Stimulated activated CD4-positive, alpha-beta T cell treated with anti-CD3 and anti-CD28 coated beads, Interleukin-15, amount 100 ng/mL, for 48 hours (primary cell): ENCODE measurements at places on chromosomes 3 and 15.

- no peak for DNase-seq
Measured at GRCh38 chr15:29880341-29880740, 58.1 kb upstream of the TJP1 start.

DNA sequence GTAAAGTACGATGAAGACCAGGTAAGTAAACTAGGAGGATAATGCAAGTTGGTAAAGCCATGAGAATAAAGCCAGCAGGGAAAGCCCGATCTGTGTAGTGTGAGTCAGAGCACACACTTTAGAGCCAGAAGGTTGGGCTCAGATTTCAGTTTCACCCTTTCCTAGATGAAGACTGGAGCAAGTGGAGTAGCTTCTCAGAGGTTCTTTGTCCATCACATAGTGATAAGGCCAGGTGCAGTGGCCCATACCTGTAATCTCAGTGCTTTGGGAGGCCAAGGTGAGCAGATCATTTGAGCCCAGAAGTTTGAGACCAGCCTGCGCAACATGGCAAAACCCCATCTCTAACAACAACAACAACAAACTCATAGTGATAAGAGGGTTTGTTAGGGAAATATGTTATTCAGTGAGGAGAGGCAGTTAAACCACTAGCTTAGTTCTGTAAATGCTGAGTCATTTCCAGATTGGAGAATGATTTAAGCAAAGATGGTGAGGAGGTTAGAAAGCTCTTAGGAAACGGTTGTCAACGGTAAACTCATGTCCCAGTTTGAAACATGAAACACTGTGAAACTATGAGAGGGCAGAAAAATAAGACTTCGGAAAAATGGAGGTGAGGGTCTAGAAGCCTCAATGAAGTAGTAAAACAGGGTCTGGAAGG is 39.0 kb downstream of the IL12A start:
- DNase-seq: no peak

GRCh38 chr3:139794469-139795265 is 116.9 kb upstream of the NMNAT3 start:
- DNase-seq: no peak

DNA sequence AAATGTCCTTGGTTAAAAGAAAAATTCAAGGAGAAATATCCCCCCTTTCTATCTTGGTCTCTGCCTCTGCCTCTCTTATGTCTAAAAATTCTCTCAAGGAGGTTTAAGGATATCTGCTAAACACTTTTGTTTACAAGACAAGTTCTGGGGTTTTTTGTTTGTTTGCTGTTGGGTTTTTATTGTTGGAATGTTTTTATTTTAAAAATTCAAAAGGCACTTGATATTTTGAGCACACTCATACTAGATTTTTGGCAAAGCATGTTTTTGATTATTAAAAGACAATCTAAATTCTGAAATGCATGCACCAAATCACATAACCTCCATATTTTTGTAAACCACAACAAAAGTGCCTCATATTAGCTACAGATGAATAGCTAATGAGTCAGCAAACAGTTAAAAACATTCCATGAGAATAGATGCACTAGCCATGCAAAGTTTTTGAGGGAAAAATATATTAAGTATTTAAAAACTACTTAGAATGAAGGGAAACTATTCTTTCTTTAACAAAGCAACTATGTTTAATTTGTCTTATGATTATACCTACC is 84.6 kb downstream of the ZBTB20 start:
- no peak for DNase-seq

DNA sequence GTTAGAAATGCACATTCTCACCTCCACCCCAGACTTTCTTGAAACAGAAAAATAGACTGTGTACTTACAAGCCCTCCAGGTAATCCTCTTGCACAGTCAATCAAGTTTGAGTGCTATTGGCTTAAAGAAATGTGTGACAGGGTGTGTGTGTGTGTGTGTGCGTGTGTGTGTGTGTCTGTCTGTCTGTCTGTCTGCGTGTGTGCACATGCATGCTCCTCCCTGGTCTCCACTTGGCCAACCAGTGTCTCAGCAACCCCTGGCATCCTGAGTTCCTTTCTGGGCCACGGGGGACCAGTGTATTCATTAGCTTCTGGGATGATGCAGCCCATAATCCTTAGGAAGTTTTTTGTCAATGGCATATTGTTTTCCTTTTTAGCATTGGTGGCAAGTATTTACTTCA is 128.8 kb upstream of the IL12A start:
- no peak for DNase-seq

DNA sequence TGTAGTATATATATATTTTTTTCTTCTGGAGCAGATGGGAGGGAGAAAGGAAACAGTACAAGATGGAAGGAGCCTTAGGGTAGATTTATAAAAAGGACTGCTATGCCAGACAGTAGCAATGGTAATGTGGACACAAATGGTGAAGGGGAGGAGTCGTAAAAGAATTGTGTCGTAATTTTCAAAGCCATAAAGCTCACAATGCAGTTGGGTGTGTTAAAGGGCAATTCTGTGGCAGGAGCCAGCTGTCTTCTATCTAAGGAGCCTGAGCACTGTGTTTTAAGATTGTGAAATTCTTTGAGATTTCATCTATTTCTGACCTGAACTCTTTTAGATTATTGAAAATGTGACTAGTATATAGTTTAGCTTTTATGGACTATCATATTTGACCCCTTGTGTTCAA is 58.9 kb downstream of the CNOT10 start:
- no peak for DNase-seq

- DNase-seq: no peak
Measured at GRCh38 chr3:52453496-52454249, at the start of gene TNNC1. Gene TNNC1 (minus strand): TSS chr3:52454041. CDS start chr3:52454015, 26 bp downstream.

DNA sequence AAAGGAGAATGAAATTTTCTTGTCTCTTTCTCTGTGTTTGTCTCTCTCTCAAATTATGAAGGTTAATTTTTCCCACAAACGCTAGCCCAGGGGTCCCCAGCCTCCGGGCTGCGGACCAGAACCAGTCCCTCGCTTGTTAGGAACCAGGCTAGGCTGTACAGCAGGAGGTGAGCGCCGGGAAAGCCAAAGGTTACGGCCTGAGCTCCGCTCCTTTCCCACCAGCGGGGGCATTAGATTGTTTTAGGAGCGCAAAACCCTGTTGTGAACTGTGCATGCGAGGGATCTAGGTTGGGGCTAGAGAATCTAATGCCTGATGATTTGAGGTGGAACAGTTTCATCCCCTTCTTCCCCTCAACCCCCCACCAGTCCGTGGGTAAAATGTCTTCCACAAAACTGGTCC is 74.7 kb upstream of the ZNF385D start:
- DNase-seq: no peak

DNA sequence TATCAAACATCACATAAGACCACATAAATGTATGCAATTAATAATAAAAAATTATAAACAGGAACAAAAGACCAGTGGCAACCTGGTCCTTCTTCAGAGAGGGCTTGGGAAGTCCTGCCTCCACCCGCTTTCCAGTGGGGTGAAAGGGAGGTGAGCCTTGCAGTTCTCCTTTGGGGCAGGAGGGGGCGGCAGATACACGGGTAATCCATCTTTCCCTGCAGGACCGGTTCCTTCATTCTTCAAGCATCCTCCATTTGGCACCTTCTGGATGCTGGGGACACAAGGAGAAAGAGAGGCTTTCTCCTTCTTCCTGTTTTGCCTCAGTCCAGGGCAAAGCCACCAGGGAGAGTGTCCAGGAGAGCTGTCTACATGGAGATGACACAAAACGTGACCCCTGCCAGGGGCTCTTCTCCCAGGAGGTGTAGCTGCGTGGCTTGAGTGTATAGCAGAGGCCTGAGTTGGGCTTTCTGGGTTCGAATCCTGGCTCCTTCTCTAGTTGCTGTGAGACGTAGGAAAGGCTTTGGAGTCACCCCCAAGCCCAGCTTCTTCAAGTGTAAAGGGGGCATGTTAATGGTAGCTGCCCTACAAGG is 23.2 kb downstream of the RPLP1 start:
- peak; percentile 67 for DNase-seq

GRCh38 chr15:48657950-48658591 is 12.6 kb upstream of the FBN1 start:
- no peak for DNase-seq

DNA sequence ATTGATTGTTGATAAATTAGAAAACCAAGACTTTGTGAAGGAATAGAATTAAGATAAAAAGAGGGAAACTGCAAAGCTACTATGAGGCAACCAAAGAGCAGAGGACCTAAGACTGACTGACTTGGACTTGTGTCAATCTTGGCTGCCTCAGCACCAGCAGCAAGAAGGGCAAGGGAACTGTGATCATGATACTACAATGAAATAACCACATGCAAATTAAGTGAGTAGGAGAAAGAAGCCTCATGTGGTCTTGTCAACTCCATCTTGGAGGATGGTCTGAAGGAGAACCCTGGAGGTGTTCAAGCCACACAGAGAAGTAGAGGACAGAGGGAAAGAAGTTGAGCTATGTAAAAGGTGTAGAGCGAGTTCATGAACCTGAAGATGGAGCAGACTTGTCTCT is 47.3 kb upstream of the THRB start:
- DNase-seq: no peak

DNA sequence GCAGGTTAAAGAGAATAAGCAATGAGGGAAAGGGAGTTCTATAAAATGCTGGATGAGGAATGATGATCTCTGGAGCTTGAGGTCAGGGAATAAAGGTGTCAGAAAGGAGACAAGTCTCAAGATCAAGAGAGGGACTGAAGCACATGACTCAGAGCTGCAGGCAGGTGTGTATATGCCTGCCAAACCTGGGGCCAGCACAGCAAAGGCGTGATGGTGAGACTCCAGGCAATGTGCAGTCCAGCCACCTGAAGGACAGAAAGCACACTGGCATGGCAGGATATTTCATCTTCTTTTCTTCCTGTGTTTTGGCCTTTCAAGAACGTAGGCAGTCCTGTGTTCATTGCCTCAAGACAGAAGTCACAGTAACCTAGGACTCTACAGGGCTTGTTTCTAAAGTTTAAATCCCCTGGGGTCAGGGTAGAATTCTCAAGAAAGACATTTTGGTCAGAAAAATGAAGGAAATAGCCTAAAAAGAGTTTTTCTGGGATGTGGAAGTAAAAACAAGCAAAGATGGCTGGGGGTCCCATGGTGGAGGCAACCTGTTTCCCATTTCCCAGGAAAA is 55.5 kb upstream of the TOPAZ1 start:
- no peak for DNase-seq

GRCh38 chr3:100708644-100708988 is 678 bp upstream of the TFG start:
- DNase-seq: no peak

- DNase-seq: peak; percentile 4
Measured at GRCh38 chr3:156448300-156448699, 106.6 kb downstream of the SSR3 start.

DNA sequence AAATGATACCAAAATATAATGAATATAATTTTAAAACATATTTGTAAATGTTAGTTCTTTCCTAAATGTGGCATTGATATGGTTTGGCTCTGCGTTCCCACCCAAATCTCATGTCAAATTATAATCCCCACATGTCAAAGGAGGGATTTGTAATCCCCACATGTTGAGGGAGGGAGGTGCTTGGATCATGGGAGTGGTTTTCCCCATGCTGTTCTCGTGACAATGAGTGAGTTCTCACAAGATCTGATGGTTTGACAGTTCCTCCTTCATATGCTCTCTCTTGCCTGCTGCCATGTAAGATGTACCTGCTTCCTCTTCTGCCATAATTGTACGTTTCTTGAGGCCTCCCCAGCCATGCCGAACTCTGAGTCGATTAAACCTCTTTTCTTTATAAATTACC is 12.0 kb downstream of the CGGBP1 start:
- no peak for DNase-seq

DNA sequence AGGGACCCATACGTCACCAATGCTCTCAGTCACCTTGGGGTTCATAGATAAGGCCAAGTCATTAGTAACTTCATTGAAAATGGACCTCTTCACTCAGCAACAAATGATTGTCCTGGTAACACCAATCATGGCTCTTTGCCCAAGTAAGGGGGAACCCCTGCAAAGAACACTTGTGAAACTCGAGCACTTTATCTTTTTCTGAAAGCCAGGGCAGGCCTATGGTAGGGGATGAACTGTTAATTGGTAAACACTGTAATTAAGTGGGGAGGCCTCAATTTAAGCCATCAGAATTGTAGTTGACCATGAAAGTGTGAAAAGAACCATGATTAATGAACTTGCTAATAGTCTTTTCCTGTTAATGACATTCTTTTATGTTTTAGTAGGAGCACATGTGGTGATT is 73.3 kb downstream of the ABHD5 start:
- no peak for DNase-seq

DNA sequence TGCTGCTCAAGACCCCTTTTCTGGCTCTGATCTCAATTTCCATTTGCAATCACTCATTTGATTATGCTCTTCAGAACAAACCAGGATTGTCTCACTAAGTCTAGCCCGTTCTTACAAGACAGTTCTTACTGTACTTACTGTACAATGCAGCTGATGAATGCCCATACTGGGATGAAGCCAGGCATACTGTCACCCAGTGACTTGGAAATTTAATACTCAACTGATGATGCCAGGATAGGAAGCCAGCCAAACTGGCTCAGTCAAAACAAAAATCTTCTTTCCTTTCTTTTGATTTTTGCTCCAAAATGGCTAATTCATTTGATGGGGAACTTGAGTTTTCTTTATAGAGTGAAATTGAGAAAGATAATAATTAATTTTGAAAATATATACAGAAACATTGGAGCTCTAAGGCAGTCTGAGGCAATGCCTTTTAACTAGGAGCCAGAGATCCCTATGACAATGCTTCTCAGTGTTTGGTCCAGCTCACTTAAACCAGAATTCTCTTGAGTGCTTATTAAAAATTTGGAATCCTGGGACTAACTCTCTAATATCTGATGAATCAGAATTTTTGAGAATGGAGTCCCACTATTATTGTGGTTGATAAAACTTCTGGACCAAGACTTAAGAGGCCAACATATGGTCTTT is 265.6 kb upstream of the THBS1 start:
- DNase-seq: no peak

- DNase-seq: no peak
Measured at GRCh38 chr15:82838096-82838735, 28.8 kb downstream of the WHAMM start.

GRCh38 chr15:68990992-68991500 is 23.4 kb upstream of the NOX5 start:
- DNase-seq: no peak

DNA sequence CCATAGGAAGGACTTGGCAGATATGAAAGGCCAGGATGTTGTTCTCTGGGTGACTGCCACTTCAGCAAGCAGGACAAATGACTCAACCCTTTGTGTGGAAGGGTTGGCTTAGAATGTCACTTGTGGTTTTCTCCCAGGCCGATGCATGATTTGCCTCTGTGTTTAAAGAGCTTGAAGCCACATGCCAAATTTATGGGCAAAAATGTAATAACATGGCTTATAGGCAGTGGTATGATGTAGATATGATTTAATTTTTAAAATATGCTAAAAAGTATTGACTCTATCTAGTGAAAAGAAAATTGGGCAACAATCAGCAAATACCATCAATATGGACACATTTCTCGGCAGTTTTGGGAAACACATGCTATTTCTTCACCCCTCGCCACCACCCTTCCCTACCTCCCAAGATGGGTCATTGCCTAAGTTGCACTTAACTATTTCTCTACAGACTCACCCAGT is 114.6 kb downstream of the CYP19A1 start:
- no peak for DNase-seq

GRCh38 chr3:14201940-14202684 is 23.5 kb downstream of the LSM3 start:
- no peak for DNase-seq

- no peak for DNase-seq
Measured at GRCh38 chr3:173018758-173019157, 122.3 kb downstream of the SPATA16 start.
